ENCODE measurements at places on chromosomes 7 and 10.

DNA sequence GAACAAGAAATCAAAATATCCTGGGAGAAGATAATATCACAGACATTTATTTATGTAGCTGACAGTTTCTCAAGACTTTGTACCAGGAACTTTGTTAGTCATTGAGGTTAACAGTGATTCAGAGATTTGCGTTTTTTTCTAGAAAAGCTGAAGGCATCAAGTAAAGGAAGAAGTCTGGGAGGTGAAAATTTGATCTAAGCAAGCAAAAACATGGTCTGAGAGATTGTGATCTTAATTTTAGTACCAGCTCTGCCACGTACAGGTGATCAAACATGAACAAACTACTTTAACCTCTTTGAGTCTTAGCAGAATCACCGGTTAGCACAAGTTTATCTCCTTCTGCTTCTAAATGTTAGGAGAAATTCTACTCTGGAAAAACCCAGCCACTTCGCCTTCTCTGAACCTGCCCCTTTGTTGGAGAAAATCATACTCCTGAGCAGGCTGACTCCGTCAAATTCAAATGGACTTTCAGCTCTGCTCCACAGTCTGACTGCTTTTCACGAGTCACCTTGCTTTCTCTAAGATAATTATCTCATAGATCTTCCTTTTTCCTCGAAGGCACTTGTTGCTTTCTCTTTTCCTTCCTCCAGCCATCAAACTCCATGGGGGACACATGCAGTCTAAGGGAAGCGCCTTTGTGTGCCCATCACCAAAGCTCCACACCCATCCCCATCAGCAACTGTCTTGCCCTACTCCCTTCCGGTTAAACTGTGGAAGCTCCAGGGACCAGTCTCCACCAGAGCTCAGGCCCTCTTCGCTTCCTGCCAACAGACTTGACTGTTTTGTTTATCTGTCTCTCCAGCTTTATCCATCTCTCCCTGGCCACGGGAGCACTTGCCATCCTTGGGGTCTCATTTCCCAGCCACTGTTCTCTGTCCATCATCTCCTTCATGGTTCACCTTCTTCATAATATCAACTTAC, 86.3 kb downstream of the PRKCQ start:
- no peak for DNase-seq

- peak; percentile 81 for DNase-seq
Measured at GRCh38 chr10:18651324-18652007, at the start of gene NSUN6. Gene NSUN6, minus strand, starts transcription at chr10:18651587. Its CDS starts 384 bp downstream, at chr10:18651203.

DNA sequence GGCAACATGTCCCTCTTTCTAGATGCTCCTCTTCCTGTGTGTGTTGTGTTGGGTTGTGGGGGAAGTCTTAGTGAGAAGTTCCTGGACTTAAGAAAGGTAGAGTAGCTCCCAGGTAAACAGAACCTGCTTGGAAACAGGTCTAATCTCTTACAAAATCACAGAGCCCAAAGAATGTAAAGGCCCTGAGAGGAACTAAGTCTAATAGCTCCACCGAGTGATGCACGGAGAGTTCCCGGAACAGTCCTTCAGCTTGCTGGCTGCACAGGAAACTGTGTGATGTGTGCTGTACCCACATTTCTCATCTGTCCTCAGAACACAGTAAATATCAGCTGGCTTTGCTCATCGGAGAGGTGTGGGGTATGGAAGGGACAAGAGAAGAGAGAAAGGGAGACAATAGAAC, 182.6 kb upstream of the LYZL1 start:
- no peak for DNase-seq

DNA sequence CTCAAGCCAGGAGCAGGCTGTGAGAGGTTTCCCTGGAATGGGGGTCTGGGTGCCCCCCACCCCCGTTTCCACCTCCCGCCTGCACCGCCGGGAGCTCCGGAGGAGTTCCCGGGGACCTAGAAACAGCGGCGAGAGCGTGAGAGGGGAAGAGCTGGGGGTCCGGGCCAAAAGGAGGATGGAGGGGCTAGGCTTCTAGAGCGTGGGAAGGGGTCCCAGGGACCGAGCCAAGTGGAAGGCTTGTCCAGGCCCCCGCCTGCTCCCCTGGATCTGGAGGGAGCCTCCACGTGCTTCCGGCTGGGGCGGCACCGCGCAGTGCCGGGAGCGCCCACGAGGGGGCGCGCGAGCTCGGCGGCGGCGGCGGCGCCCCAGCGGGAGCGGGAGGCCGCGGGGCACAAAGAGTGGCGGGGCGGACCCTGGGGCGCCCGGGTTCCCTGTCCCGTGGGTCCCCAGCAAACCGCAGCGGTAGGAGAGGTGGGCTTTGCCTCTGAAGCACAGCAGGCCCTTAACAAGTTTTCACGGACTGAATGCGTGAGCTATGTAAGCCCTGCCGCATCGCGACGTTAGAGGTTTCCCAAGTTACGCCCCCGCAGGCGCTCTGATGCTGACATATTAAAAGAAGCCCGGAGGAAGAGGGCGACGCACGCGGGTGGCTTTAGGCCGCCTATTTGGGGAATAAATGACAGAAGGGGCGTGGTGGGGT, 104.4 kb upstream of the LRRC4 start:
- peak; percentile 36 for DNase-seq

DNA sequence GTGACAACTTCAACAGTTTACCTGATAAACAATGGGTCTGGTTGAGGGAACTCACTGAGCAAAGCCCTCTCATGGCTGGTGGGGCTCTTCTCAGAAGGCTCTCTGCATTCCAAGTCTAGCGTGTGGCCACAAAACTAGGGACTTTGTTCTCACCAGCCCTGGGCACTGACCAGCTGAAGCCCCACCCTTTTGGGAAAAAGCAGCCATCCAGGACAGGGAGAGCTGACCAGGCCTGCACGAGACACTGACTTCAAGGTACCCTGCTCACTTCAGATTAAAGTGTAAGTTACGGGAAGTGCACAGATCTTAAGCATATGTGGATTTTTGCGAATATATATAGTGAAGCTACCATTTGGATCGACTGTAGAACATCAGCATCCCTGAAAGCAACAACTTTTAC, 67.4 kb upstream of the LRRC4 start:
- no peak for DNase-seq

GRCh38 chr7:149818536-149818840, 19.7 kb upstream of the ZNF862 start:
- DNase-seq = no peak

GRCh38 chr7:110853263-110853662, 237.7 kb upstream of the LRRN3 start:
- no peak for DNase-seq

DNA sequence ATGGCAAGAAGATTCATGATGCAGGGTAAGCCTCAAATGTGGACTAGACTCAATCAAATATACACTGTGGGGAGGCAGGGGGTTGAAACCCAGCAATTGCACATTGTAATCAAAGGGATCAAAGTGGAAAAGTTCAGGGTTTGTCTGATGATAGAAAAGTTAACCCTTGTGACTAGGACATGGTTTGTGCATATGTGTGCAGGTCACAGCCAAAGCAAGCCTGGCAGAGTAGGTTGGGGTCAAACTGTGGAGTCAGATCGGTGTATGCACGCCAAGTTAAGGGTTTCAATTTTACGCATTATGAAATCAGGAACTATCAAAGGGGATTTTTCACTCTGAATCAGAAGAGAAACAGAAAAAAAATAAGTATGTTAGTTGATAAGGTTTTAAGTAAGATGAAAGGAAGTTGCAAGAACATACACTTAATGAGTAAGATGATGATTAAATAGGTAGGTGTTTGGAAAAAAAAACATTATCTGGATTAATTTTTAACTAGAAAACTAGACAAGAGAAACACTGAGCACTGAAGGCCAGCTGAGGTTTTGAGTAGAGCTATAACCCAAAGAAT, 188.3 kb downstream of the DGKB start:
- no peak for DNase-seq

DNA sequence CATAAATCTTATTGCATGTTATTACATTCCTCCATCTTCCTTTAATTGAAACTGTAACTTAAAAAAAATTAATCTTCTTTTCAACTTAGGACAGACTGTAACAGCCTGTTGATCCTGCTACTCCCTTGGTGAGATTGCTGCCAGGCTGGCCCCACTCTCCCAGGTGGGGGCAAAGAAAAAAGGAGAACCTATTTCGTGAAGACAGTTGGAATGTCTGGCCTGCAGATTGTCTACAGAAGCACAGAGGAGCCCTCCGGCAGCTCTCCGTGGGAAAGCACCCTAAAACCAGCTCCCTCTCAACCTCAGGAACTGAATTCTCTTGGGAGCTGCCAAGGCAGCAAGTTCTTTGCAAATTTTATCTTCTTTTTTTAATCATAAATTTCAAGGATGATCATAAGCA, 32.8 kb downstream of the GRB10 start:
- DNase-seq = no peak

GRCh38 chr7:129213828-129214227, 11.0 kb upstream of the AHCYL2 start:
- peak; percentile 18 for DNase-seq

GRCh38 chr7:35508623-35509400, 186.1 kb downstream of the HERPUD2 start:
- DNase-seq = no peak

GRCh38 chr7:119105381-119105780, 880.9 kb downstream of the ANKRD7 start:
- DNase-seq = no peak

GRCh38 chr7:24108906-24109376, 175.0 kb upstream of the NPY start:
- no peak for DNase-seq

- DNase-seq = peak; percentile 94
Measured at GRCh38 chr10:125411724-125412123, 251.4 kb upstream of the CTBP2 start.

Measured in fibroblast of upper back skin (primary cell).